ENCODE measurements at places on chromosomes 2 and 18. TPM values are rescaled to one million over a fixed set of nuclear protein-coding genes. Genes with fewer than 3 reads are reported as not detected.

- DNase-seq, result no peak
- no peak overlapping the region for H3K27ac ChIP-seq
- H3K36me3 ChIP-seq, result no peaks in the 10 kb centered on the region
- H3K27me3 ChIP-seq, result no peaks in the 10 kb centered on the region
- no peak overlapping the region for H3K4me3 ChIP-seq
Observed at GRCh38 chr2:189232759-189233406, 53.3 kb upstream of the COL5A2 start.

DNA sequence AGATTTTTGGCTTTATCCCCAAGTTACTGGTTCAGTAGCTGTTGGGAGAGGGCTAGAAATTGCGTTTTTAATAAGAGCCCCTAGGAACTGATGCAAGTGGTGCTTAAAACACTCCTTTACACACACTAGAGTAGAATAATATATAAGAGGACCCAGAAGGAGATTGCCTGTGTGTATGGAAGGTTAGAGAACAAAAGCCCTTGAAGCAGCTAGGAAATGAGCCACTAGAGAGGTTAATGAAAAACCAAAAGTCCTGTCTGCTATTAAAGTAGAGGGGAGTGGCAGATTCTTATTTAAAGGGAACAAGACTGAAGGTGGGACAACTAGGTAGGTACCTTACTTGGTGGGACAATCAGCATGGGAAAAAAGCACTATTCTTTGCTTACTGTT, 14.4 kb upstream of the SLC39A10 start:
- H3K27me3 ChIP-seq, result no peaks in the 10 kb centered on the region
- H3K27ac ChIP-seq, result no peak overlapping the region
- peaks cover 10% of the 10 kb centered on the region for H3K4me1 ChIP-seq
- no peak for DNase-seq

GRCh38 chr18:378079-378478, 110.2 kb upstream of the THOC1 start:
- no peak overlapping the region for H3K4me3 ChIP-seq
- no peaks in the 10 kb centered on the region for H3K27me3 ChIP-seq
- DNase-seq, result no peak
- no peaks in the 10 kb centered on the region for H3K36me3 ChIP-seq

GRCh38 chr2:235183786-235184185, 232.0 kb downstream of the SH3BP4 start:
- H3K36me3 ChIP-seq, result no peaks in the 10 kb centered on the region
- H3K4me1 ChIP-seq, result no peaks in the 10 kb centered on the region
- DNase-seq, result no peak
- no peaks in the 10 kb centered on the region for H3K27me3 ChIP-seq

DNA sequence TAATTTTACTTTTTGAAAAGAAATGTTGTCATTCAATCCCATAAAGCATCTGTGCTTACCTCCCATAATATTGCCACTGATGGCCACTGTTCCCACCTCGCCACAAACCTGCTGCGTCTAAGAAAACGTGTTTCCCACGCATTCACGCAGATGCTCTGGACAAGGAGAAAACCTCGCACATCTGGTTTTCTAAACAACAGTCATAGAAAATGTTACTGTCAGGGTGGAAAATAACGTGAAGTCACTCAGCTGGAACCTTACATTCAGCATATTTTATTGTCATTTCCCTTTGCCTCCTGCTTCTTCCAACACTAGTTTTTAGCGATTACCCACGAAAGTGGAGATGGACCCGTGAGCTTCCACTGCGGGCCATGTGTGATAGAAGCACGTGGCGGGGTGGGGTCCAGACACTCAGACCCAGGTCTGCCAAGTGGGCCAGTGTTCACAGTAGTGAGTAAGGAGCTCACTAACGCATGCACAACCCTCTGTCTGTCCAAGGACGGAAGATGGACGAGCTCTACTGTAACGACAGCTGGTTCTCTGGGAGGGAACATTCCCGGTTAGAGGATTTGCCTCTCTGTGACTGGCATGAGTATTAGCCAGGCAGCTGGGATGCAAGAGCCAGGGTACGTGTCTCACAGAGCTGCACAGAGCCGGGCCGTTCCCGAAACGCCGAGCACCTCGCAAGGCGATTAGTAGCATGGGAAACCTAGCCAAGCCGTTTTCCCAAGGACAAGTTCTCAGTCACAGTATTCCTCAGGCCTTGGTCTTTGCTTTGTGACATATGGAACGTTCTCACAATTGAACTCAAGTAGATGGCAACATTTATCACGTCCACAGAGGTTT, 94.5 kb downstream of the MTCL1 start:
- DNase-seq, result no peak
- H3K4me3 ChIP-seq, result no peak overlapping the region
- no peaks in the 10 kb centered on the region for H3K27me3 ChIP-seq
- H3K27ac ChIP-seq, result peak overlapping the region; percentile 45

DNA sequence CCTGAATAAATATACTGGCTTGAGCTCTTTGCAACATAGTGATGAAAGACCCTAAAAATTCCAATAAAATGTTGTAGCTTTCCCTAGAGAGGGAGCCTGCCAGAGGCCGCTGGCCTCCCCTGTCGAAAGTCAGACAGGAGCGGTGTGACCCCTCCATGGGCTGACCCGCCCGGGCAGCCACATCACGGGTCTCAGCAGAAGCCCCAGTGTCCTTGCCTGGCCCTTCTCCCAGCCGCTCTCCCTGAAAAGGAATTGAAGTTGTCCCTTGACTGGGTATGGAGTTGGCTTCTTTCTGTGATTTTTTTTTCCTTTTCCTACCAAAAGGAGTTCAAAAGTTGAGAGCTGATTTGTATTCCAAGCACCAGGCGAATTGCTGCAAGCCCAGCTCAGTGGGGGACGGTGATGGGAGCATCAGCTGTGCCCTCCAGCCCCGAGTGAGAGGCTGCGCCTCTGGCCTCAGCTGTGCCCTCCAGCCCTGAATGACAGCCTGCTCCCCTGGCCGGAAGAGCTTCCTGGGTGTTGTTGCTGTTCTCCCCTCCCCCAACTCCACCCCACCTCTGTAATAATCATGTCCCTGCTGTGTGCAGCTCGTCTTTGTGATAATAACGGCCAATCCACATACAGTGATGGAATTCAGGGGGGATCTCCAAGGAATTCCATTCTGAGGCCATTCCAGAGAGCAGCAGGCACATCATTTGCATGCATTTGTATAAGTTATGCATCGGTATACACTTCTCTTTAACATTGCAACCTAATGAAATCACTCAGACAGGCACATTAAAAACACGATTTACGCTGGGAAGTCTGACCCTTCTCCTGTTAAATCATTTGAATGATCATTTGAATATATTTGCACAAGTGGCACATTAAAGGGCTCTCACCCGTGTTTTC, 501.0 kb downstream of the EIPR1 start:
- no peak overlapping the region for H3K4me3 ChIP-seq
- DNase-seq, result no peak
- no peak overlapping the region for H3K27ac ChIP-seq
- H3K4me1 ChIP-seq, result no peaks in the 10 kb centered on the region
- H3K36me3 ChIP-seq, result peaks cover 11% of the 10 kb centered on the region
- no peaks in the 10 kb centered on the region for H3K27me3 ChIP-seq

DNA sequence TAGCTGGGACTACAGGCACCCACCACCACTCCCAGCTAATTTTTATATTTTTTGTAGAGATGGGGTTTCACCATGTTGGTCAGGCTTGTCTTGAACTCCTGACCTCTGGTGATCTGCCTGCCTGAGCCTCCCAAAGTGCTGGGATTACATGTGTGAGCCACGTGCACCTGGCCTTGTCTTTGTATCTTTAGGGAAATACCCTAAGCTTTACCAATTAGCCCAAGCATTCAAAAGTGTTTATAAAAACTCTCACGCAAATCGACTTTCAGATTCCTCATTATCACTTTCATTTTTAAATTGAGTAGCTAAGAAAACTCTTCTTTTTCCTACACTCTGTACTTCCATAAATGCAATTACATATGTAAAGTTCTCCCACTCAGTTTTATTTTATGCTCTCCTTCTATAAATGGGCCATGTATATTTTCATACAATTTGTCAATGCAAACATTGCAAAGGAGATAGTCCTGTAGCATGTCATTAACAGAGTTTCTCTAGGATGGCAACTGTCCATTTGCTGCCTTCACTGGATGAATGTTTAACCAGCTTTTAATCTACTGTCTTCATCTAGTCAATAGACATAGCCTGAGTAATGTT, 326.2 kb upstream of the LRATD1 start:
- no peak overlapping the region for H3K4me3 ChIP-seq
- H3K27ac ChIP-seq, result no peak overlapping the region
- H3K27me3 ChIP-seq, result no peaks in the 10 kb centered on the region
- no peaks in the 10 kb centered on the region for H3K4me1 ChIP-seq
- no peaks in the 10 kb centered on the region for H3K36me3 ChIP-seq

DNA sequence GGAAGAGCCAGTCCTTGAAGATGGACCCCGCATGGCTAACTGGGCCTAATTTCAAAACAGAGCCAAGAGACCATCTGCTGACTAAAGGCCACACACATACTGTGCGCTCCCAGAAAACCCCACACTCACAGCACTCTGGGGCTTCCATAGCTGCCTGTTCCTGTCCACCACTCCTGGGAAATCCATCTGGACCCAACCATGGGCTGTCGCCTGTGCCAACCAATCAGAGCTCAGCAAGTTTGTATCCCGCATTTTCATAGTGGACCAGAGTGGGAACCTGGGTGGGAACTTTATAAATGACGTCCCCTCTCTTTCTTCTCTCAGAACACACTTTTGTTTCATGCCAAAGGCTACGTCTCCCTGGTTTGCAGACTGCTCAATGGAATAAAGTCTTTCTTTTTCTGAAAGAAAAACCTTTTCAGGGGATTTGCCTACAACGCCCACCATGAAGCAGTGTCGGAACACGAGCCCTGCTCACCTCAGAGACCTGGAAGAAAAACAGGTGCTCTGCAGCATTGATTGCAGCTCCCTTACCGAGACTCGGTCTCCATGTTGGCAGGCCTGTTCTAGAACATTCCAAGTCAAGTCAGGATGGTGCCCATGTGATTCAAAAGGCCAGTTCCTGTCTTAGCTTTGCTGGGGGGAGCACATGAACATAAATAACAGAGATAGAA, 137.2 kb upstream of the GPC1 start:
- H3K27me3 ChIP-seq, result no peaks in the 10 kb centered on the region
- H3K4me1 ChIP-seq, result no peaks in the 10 kb centered on the region
- no peak overlapping the region for H3K27ac ChIP-seq

DNA sequence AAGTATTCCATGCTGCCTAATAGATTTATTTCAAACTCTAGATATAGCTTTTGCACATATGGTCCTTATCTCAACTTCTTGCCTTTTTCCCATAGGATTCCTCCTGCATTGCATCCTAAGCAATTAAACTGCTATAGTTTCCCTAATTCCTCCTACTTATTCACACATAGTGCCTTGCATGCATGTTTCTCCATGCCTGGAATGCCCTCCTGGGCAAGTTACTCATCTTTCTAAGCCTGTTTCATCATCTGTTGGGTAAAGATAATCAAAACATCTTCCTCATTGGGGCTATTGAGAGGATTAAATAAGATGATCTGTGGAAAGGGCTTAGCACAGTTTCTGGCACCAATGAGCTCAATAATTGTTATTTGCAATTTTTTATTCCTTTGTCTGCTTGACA, 726.5 kb downstream of the SLC4A3 start:
- no peaks in the 10 kb centered on the region for H3K36me3 ChIP-seq
- H3K27ac ChIP-seq, result no peak overlapping the region
- no peaks in the 10 kb centered on the region for H3K4me1 ChIP-seq
- no peaks in the 10 kb centered on the region for H3K27me3 ChIP-seq
- no peak for DNase-seq

DNA sequence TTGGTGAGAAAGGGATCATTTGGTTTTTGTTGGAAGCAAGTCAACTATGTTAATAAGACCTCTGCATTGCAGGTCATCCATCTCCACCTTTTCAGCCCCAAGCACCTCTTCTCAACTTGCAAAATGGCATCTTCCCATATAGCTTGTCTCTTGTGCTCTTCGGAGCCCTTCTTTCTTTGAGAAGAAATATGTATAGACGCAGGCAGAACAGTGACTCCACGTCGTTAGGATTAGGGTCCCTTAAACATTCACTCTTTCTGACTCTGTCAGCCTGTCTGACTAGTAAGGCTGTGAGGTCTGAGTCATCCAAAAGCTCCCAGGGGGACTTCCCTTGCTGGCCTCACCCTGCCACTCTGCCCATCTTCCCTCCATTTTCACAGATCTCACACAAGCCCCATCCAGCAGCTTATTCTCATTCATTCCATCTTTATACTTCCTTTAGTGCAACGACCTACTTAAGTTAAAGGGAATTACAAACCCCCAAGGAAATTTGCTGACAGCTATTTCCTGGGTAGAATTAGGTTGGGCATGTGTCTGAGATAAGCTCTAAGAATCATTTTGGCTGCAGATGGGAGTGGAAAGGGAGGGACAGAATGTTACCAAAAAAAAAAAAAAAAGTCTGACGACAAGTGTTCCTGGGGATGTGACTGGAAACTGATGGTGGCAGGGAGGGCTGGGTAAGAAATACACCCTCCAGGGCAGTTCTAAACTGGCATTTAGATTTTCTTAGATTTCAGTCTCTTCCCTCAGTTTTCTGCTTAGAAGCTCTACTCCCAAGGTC, 37.7 kb upstream of the MEX3C start:
- no peaks in the 10 kb centered on the region for H3K36me3 ChIP-seq
- no peaks in the 10 kb centered on the region for H3K27me3 ChIP-seq
- H3K27ac ChIP-seq, result no peak overlapping the region
- H3K4me3 ChIP-seq, result no peak overlapping the region

DNA sequence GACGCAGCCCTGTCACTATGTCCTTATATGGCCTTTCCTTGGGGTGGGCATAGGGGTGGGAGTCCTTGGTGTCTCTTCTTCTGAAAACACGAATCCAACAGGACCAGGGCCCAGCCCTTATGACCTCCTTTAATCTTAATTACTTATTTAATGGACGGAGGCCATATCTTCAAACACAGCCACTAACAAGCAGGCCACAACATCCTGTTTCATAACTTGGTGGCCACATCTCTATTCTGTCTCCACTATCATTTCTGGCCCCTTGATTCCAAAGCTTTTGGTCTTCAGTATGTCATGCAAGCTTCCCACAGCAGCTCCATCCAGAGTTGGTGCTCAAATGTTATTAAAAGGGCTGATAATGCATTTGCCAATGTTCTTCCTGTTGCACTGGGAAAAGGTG, 287.3 kb upstream of the SMIM21 start:
- no peak overlapping the region for H3K27ac ChIP-seq
- no peaks in the 10 kb centered on the region for H3K4me1 ChIP-seq
- H3K4me3 ChIP-seq, result no peak overlapping the region
- peaks cover 3% of the 10 kb centered on the region for H3K36me3 ChIP-seq
- H3K27me3 ChIP-seq, result no peaks in the 10 kb centered on the region

GRCh38 chr2:64797881-64798575, 144.3 kb upstream of the SERTAD2 start:
- H3K4me3 ChIP-seq, result no peak overlapping the region
- no peaks in the 10 kb centered on the region for H3K36me3 ChIP-seq
- no peaks in the 10 kb centered on the region for H3K27me3 ChIP-seq
- no peaks in the 10 kb centered on the region for H3K4me1 ChIP-seq
- no peak for DNase-seq
- no peak overlapping the region for H3K27ac ChIP-seq

Gene CTLA4
- total RNA-seq, result not detected

Gene TMEFF2
- 1.1 TPM for total RNA-seq

Gene SLC14A1
- total RNA-seq, result not detected

Gene PROC
- 0.37 TPM for total RNA-seq

Gene RNF125
- total RNA-seq, result 9.4 TPM

Gene NXPH2
- total RNA-seq, result 1.3 TPM

Gene GDF7
- total RNA-seq, result 0.04 TPM

Gene MOCOS
- total RNA-seq, result 6.0 TPM
